Cardiac ventricle fibroblast (primary cell): ENCODE measurements at places on chromosomes 1 and 21. TPM values are rescaled to one million over a fixed set of nuclear protein-coding genes. Genes with fewer than 3 reads are reported as not detected.

Gene CASQ1
- total RNA-seq, result not detected in 2 replicates

Gene MPL
- total RNA-seq, result not detected in 2 replicates

Gene FCRL2
- total RNA-seq, result not detected in 2 replicates

Gene HCN3
- 0.06 and 0.15 TPM in 2 replicates for total RNA-seq

Gene TMEM200B
- 9.2 and 12.5 TPM in 2 replicates for total RNA-seq

Gene FCRL3
- total RNA-seq, result not detected in 2 replicates

Gene MRAP
- 5.3 and 8.5 TPM in 2 replicates for total RNA-seq

Gene UMODL1
- not detected in 2 replicates for total RNA-seq

Gene LEMD1
- not detected in 2 replicates for total RNA-seq
